Stimulated activated naive CD4-positive, alpha-beta T cell (primary cell): ENCODE measurements at places on chromosomes 7 and 10.

- no peak for DNase-seq
Observed at GRCh38 chr10:122543676-122544445, 16.7 kb upstream of the DMBT1 start.

- no peak for DNase-seq
Observed at GRCh38 chr7:126843336-126843735, 409.4 kb downstream of the GRM8 start.

DNA sequence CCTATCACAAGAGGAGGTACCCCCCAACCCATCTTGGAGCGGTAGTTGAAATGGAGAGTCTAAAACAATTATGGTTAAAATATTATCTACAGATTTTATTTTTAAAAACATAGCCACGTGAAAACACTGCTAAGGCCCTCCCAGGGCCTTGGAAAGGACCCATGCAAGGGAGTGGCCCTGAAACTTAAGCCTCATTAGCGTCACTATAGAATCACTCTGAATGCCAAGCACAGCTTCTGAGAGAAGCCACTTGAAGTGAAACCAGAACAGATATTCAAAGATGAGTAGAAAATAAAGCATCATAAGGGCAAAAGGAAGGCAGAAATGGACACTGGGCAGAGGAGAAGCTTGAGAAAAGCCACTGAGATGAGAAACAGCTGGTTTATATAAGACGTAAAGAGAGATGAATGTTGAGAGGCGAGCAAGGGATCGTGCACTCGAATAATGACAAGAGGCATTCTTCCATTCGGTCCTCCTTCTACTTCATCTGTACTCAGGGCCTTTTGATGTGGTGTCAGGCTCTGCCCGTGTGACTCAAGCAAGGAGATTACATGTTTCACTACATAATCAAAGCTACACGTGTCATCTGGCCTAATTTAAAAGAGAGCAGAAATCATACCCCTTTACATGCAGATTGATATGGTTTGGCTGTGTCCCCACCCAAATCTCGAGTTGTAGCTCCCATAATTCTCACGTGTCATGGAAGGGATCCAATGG is 33.4 kb upstream of the SLC39A12 start:
- no peak for DNase-seq

DNA sequence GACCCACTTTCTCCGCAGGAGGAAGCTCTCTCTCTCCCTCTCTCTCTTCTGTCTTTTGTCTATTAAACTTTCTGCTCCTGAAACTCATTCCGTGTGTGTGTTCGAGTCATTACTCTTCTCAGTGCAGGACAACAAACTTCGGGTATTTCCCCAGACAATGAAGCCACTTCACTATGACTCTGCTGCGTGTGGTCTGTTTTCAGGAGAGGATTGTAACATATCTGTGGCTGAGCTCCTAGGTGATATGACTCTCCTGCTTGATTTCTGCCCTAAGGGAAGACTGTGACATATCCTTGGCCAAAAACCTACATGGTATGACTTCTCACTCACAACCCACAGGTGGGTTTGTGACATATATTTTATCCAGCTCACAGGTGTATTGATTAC is 39.9 kb upstream of the ZNF107 start:
- DNase-seq: no peak

DNA sequence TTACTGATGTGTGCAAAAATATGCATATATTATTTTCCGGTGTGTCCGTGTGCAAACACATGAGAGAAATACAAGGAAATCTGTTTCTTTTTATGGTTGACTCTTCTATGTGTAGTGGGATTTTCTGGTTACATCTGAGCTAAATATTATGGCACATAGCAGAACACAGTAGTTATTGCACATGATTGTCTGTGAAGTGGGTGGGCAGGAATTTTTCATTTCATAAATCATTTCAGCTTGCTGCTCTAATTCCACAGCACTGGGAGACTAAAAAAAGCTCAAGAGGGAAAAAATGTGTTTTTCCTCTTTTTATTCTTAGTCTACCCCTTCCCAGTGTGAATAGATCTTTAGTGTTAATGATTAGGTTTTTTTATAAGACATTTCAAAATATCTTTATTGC is 197.9 kb downstream of the MBL2 start:
- DNase-seq: no peak

GRCh38 chr10:69634759-69635425 is 4.8 kb downstream of the FAM241B start:
- DNase-seq: no peak

GRCh38 chr7:121304102-121304658 is 24.6 kb upstream of the WNT16 start:
- no peak for DNase-seq

- no peak for DNase-seq
Observed at GRCh38 chr7:36045326-36045725, 107.7 kb upstream of the EEPD1 start.

DNA sequence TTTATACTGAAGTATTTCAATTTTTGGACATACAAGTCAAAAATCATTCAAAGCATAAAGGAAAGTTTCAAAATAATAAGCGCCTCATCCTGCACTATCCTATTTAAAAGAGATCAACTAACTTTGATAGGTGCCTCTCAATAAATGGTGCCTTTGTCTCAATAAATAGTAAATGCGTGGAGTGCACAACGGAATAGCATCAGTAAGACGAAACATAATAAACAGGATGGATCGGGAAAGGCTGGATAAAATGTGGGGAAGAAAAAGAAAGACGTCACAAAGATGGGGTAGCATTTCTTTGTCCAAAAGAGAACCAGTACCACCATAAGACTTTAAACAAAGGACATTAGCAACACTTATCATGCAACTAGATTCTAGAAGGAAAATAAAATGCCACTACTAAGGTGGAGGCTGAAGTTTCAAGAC is 571 bp upstream of the PRKAR2B start:
- DNase-seq: no peak

GRCh38 chr10:91036807-91037411 is 116.0 kb upstream of the ANKRD1 start:
- DNase-seq: no peak

GRCh38 chr10:3735175-3735574 is 49.8 kb downstream of the KLF6 start:
- no peak for DNase-seq

GRCh38 chr7:120462991-120463390 is 190.0 kb downstream of the KCND2 start:
- DNase-seq: no peak

- DNase-seq: no peak
Observed at GRCh38 chr7:39985398-39985918, 35.4 kb downstream of the CDK13 start.

- no peak for DNase-seq
Observed at GRCh38 chr7:140585333-140585732, 55.3 kb downstream of the DENND2A start.

GRCh38 chr10:73423309-73423708 is 9.5 kb upstream of the ANXA7 start:
- no peak for DNase-seq

GRCh38 chr7:32020551-32021159 is 49.6 kb downstream of the PDE1C start:
- no peak for DNase-seq

DNA sequence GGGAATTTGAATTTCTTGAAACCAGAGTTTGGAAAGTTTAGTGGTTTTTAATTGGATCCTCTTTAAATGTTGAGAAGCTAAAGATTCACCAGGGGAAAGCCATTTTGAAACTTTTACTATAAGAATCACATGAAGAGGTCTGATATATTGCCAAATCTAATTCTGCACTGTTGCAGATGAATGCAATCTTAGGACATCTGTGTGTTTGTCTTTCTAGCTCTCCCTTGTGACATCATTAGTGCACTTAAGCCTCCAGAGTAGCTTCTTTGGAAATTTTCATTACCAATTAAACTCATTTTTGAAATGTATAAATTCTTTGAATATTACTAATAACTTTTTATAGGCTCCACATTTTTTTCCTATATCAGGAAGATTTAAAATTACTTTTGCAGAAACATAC is 160.2 kb downstream of the BICC1 start:
- no peak for DNase-seq

- DNase-seq: no peak
Observed at GRCh38 chr7:55903985-55904759, 16.9 kb downstream of the ZNF713 start.

DNA sequence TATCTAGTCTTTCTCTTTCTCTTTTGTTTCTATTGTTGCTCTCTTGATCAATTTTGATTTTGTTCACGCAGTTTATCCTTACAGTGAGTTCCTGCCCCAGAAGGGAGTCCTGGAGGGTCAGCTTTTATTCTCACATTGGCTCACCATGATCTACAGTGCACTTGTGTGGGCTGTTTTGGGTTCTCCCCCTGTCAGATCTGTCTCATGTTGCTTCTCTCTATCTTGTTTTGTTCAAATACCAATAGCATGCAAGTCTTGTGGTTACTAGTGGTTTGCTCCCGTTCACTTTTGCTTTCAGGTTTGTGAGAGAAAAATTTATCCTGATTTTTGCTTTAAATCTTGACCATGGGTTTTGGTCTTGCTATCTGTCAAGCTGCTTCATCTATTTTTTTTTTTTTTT is 74.3 kb downstream of the PTN start:
- DNase-seq: no peak

GRCh38 chr7:127995156-127995880 is 35.9 kb downstream of the LRRC4 start:
- no peak for DNase-seq

- DNase-seq: no peak
Observed at GRCh38 chr10:88045096-88045495, 181.7 kb downstream of the PTEN start.

- no peak for DNase-seq
Observed at GRCh38 chr7:126948664-126949063, 304.1 kb downstream of the GRM8 start.

GRCh38 chr7:140623980-140624379 is 16.6 kb downstream of the DENND2A start:
- DNase-seq: no peak

GRCh38 chr10:37619336-37619735 is 238.1 kb downstream of the ZNF248 start:
- DNase-seq: no peak

GRCh38 chr7:105473163-105473562 is 48.9 kb downstream of the PUS7 start:
- DNase-seq: no peak

DNA sequence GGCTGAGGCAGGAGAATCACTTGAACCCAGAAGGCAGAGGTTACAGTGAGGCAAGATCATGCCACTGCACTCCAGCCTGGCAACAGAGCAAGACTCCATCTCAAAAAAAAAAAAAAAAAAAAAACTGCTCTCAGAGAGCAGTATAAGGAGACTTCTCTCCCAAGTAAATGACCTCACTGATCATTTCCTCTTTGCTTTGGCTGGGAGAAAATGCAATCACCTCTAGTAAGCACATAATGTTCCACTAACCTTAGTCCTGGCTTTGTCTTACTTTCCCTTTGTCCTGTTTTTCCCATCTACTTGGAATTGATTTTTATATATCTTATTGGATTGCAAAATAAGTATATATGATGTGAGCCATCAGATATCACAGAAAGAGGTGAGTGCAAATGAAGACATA is 2.5 kb downstream of the SLC25A13 start:
- no peak for DNase-seq

GRCh38 chr7:2573761-2574160 is 15.0 kb downstream of the IQCE start:
- no peak for DNase-seq

DNA sequence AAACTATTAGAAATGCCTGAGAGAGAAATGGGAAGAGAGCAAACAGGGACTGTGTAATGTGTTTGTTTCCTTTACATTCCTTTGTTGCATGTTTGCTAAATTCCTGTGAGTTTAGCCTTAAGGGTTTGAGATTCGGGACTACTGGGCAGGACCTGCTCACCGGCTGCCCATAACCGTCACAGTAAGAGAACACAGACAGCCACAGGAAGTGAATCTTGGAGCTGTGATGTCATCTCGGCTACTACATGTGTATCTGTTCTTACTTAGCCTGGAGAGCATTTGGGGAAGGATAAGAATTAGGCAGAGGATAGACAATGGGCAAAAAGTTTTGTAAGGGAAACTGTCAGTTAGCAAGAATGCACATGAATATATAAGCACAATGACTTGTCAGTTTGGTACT is 485.1 kb upstream of the KLF6 start:
- DNase-seq: no peak

DNA sequence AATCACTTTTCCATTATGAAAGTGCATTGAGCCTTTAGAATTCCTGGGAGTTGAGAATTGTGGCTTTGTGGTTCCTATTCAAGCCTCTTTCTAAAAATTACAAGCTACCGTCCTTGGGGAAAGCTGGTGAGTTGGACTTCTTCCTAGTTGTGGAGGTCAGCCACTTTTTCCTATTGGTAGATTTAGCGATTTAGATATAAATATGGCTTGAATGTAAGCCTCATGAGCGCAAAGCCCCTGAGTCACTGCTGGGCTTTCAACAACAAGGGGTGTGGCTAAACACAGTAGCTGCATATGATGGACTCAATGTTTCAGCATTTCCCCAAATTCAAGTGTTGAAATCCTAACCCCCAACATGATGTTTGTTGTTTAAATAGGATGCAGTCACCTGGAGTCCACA is 150.0 kb upstream of the IGFBP3 start:
- DNase-seq: no peak

DNA sequence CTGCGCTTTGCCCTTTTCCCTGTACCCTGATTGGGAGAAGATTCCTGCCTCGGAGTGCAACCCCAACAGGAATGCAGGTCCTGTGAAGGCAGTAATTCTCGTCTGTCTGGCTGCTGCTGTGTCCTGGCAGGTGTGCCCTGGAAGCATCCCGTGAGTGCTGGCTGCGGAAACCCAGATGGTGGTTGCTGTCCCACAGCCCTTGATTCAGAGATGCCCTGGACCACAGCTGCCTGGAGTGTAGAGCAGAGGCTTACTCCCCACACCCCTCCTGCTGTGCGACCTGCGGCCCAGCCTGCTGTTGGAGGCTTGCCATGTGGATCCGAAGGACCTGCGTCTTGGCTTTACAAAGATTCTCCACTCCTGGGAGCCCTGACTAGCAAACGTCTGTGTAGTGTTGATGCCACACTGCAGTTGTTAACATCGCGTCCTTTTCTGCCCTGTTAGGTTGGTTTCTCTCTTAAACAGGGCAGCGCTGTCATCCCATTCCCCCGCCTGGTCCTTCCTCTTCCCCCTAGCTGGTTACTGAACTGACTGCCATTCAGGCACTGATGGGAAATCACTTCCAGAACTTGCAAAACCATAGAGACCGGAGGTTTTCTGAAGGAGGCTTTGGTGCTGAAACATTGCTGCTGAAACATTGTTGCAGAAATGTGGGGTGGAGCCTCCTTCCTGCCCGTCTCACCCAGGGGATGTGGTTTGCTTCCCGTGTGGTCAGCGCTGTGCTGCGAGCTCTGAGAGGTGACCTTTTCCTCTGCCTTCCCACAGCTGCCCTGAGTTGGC is 53.3 kb downstream of the DNAJB6 start:
- no peak for DNase-seq

- DNase-seq: no peak
Observed at GRCh38 chr7:71026680-71027079, 105.3 kb upstream of the GALNT17 start.
